Caki2 (cell line): ENCODE measurements at places on chromosomes 4 and X.

GRCh38 chr4:27717431-27717755 lies 856.8 kb downstream of the STIM2 start:
- DNase-seq: no peak

DNA sequence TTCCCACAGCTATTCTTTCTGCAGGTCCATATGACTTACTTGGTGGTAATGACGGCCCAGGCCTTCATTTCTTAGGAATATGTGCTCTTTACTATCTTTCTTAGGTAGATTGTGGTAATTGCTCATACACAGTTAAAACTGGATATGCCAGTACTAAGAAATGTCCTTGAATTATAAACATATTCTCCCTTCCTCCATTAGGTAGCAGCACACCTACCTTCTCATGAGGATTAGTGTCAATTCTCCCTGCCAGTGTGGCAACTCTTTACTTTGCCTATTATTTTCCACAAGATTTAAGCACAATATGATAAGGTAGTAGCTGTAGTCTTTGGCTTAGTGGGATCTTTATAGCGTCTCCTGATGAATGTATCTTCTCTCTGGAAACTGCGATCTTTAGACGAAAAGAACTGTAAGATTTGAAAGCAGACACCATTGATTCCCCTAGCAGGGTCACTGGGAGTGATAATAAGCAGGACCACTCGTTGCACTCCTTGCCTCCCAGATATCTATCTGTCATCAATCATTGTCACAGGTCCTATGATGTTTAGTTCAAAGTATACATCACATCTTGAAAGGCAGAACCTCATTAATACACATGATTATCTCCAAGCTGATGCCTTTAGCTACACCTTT lies 1240.7 kb downstream of the C4orf33 start:
- no peak for DNase-seq

DNA sequence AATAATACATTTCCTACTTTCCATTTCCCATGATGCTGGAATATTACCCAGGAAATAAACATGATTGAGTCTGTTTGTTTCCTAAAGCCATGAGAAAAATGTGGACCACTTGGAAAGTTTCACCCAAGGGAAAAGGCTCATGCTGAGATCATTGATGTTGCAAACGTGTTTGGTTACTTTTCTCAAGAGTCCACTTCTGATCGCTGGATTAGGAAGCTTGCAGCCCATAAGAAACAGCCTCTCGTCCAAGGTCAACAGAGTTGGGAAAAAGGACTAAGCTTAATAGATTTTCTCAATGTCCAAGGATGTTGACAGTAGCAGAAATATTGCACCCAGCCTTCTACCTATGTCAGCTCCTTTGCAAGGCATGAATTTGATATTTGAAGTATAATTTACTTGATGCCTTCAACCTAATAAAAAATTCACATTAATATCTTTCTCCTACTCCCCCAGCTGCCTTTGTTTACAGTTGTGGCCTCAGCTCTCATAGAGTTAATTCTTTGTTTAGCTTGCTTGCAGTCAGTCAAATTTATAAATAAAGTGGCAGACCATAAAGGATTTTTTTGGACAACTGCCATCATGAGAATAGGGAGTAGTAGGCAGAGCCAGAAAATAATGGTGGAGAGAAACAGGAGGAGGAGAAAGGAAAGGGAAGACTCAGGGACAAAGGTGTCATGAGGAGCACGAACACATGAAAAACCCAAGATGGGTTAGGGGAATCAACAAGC lies 65.6 kb upstream of the BLTP1 start:
- no peak for DNase-seq

- no peak for DNase-seq
Measured at GRCh38 chrX:150715184-150715583, 22.0 kb downstream of the MTMR1 start.

- no peak for DNase-seq
Measured at GRCh38 chrX:121958886-121959285, 911.5 kb downstream of the GLUD2 start.

DNA sequence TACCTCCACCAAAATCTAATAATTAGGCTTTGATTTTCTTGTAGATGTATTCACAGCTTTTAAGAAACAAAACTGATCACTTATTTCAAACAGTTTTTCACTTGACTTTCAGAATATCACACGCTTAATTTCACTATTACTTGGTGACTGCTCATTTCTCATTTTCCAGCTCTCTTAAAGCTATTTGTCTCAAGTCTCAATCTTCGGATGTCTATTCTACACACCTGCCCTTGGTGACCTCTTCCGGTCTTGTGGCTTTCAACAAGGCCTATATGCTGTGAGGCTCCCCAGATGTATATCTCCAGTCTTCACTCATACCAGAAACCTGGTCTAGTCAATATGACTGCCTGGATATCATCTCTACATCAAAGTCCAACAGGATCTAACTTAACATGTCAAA lies 34.9 kb upstream of the ANXA10 start:
- DNase-seq: no peak

DNA sequence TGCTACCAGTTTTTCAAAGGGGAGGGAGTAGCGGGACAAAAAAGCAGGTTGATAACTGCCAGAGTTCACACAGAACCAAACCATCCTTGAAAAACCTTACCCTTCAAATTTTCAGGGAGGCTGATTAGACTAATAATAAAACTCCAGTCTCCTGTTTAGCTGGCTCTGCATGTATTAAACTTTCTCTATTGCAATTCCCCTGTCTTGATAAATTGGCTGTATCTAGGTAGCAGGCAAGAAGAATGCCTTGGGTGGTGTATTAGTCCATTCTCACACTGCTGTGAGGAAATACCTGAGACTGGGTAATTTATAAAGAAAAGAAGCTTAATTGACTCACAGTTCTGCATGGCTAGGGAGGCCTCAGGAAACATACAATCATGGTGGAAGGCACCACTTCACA lies 18.1 kb upstream of the PLP1 start:
- DNase-seq: no peak

GRCh38 chr4:140945106-140945505 lies 188.2 kb downstream of the RNF150 start:
- DNase-seq: no peak

GRCh38 chr4:97819294-97819693 lies 324.0 kb downstream of the STPG2 start:
- no peak for DNase-seq

- no peak for DNase-seq
Measured at GRCh38 chr4:155807021-155807420, 48.2 kb downstream of the GUCY1B1 start.

GRCh38 chrX:16136080-16136479 lies 12.7 kb downstream of the GRPR start:
- DNase-seq: no peak

GRCh38 chr4:12697970-12698369 lies 786.2 kb downstream of the RAB28 start:
- DNase-seq: no peak

- DNase-seq: no peak
Measured at GRCh38 chr4:172109466-172109865, 296.3 kb downstream of the GALNTL6 start.

- DNase-seq: no peak
Measured at GRCh38 chrX:10797466-10797865, 177.1 kb upstream of the MID1 start.

DNA sequence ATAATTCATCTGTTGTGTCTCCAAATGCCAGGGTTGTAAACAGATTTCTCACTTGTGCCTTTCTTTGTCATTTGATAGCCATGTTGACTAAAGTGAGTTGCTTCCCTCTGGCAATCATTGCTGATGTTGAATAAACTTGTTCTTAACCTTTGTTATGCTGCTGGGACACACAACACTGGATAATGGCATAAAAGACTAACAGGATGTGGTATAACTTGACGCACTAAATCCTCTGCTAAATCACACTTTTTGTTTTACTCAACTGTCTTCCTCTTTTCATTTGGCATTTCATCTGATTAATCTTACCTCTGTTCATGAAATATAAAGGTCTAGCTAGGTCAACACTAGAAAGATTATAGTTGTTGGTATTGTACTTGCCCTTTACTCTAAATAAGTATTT lies 17.6 kb upstream of the CXCL5 start:
- no peak for DNase-seq

DNA sequence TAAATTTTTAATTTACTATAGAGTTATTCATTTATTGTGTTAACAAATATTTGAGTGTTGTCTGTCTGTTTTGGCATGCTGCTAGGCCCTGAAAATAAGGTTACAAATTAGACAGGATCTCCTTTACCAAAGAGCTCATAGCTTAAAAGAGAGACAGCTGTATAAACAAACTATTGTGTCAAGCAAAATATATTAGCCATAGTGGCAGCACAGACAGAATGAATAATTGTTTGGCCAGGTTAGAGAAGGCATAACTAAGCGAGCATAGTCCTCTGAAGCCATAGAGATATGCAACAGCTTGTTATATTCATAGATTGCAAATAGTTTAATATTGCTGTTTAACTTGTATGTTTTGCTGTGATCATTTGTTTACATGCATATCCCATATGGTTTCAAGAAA lies 66.7 kb upstream of the NDUFC1 start:
- DNase-seq: no peak

GRCh38 chr4:75345423-75345822 lies 168.8 kb downstream of the RCHY1 start:
- DNase-seq: no peak

- DNase-seq: no peak
Measured at GRCh38 chrX:54494989-54495813, 833 bp downstream of the FGD1 start.

DNA sequence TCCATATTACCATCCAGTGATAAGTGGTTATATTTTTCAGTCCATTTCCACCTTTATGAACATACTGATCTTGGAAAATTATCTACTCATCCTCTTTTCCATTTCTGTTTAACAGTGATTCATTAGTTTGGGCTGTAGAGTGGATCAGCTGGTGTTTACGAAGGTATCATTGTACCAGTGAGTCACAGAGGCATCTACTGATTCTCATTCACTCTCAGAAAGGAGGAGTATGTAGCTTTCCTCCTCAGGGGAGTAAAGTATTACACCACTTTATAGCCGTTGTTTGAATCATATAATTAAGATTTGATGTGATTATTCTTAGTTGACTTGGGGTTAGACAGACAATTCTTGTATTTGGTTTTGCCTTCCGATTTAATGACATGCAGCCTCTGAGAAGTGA lies 74.7 kb downstream of the GALNT7 start:
- DNase-seq: peak; percentile 59

- no peak for DNase-seq
Measured at GRCh38 chr4:69977582-69977981, 12.1 kb upstream of the CSN2 start.

- DNase-seq: no peak
Measured at GRCh38 chr4:111871802-111872201, 273.5 kb upstream of the FAM241A start.

DNA sequence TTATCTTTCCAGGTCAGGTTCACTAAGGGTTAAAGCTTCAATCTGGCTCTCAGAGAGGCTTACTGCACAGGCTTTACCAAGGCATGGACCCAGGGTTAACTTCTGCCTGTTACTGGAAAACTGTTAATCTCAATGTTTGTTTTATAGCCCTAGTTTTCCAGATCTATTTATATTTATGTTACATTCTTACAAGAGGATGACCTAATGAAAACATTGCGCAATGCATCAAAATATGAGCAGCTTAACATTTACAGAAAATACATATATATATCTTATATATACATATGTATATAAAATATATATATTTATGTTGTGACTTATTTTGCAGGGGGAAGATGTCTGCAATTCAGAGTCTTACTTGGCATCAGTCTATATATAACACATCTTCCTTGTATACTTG lies 112.3 kb downstream of the PCDH19 start:
- DNase-seq: no peak

DNA sequence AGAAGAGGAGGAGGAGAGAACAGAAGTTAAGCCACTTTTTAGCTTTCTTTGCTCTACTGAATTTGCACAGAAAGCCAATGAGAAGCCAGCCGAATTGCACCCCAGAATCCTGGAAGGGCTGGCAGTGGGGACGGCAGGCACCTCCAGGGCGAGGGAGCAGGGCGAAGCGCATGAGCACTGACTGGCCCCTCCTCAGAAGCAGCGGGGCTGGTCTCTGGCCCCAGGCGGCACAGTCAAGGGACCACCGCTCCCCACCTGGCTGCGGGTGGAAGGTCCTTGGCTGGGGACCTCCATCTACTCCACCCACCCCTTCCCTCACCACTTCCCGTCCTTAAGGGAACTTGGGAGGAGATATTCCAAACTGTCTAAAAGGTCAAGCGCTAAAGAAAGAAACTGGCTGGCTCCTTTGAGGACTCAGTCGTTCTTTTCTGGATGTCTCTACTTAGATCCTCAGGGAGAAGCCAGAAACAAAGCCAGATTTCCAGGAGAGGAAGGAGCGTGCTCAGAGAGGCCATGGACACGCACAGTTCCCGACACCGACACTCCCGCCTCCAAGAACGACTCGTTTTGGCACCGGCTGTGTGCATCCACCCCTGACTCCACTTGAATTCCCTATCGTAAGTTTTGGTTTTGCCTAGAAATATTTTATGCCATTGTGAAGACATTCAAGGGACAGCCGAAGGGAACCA lies 59.5 kb upstream of the CRMP1 start:
- DNase-seq: no peak

DNA sequence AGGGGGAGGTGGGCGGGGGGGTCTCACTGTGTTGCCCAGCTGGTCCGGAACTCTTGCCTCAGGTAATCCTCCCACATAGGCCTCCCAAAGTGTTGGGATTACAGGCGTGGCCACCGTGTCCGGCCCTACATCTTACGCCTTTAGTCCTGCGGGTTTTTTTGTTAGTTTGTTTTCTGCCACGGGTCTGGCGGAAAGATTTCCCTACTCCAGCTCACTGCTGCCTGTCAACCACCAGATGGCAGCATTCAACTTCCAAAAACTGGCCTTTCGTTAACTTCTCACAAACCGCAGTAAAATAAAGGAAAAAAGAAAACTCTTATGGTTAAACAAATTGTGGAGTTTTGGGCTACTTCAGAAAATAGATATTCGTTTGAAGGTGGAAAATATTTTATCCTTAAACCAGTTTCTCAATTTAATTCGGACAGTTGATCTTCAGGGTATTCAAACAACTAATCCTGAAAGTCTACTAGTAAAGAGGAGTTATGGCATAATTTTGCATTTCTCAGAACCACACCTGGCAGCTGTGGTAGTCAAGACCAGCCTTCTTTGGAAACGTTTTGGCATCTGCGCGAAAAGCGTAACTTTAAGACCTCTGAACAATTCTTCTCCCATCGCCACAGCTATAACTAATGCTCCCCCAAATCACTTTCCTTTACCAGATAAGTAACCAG lies 41.1 kb downstream of the LUZP4 start:
- peak; percentile 42 for DNase-seq

GRCh38 chr4:124846306-124846705 lies 133.8 kb upstream of the ANKRD50 start:
- no peak for DNase-seq

DNA sequence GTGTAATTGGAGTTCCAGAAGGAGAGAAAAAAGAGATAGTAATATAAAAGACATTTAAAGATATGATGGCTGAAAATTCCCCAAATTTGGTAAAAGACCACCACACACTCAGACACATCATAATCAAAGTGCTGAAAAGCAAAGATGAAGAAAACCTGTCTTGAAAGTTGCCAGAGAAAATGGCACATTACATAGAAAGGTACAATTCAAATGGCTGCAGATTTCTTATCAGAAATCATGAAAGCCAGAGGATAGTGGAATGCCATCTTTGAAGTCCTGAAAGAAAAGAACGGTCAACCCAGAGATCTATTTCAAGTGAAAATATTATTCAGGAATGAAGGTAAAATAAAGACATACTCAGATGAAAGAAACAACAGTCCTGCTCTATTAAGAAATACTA lies 29.3 kb upstream of the PAGE4 start:
- DNase-seq: no peak

GRCh38 chrX:70774223-70774622 lies 134.3 kb downstream of the TEX11 start:
- no peak for DNase-seq
